ENCODE measurements at places on chromosomes 16 and 17.

- DNase-seq: no peak
These were observed at the start of gene EFCAB13 for GRCh38 chr17:47323382-47324223. EFCAB13 (plus strand) TSS chr17:47323955; CDS start chr17:47328354, 4,399 bp downstream.

GRCh38 chr16:15492091-15492740 lies 57.8 kb downstream of the BMERB1 start:
- DNase-seq: no peak

DNA sequence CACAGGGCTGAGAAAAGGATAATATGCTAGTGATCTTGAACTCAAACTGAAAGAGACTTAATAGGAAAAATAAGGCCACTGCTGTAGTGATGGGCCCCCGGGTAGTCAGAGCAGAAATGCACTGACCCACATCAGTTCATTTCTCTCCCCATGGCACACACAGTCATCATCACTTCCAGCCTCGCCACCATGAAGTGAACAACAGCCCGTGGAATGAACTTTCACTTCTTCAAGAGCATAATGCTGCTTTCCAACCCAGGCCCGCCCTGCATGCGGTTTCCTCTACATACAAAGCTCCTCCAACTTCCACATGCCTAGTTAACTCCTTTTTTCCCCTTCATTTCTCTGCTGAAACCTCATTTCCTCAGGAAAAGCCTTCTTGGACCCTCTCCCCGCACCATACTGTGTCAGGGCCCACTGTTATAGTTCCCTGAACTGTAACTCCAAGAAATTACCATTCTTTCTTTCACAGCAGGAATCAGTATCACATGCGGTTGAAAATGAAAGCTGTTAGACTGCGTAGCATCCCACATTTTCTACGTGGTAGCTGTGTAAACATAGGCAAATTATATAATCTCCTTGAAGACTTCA lies 65.8 kb upstream of the SMIM36 start:
- DNase-seq: no peak

DNA sequence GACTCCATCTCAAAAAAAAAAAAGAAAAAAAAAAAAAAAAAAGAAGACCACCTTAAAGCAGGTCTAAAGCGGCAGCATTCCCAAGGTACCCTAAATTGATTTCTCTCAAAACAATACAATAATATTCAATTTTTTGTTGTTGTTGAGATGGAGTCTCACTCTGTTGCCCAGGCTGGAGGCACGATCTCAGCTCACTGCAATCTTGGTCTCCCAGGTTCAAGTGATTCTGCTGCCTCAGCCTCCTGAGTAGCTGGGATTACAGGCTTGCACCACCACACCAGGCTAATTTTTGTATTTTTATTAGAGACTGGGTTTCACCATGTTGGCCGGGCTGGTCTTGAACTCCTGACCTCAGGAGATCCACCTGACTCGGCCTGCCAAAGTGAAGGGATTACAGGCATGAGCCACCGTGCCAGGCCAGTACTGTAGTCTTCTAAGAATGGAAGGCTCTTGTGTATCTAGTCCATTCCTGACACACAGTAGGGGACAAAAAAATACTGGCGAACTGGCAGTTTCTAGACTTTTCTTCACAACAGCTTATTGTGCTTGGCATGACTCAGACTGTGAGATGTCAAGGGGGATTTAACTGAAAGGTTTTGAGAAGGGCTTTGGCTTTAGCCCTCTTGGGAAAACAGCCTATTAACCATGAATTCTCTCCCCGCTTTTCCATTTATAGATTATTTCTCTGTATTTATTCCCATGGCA lies 17.3 kb downstream of the CDR2 start:
- no peak for DNase-seq

GRCh38 chr17:56688151-56688550 lies 94.7 kb downstream of the NOG start:
- DNase-seq: no peak

- DNase-seq: no peak
These were observed 5.9 kb upstream of the SUMO2 start for GRCh38 chr17:75188614-75189013.

- DNase-seq: no peak
These were observed 14.7 kb downstream of the AOC3 start for GRCh38 chr17:42865638-42866094.

Measured in NCI-H187 treated with DMSO at 0.1 percent for 48 hours (cell line).